Occipital lobe (tissue), 3 donors: ENCODE measurements at places on chromosomes 6 and 20. TPM values are rescaled to one million over a fixed set of nuclear protein-coding genes. Genes with fewer than 3 reads are reported as not detected.

The ZNF133 gene
- 35.4 TPM for total RNA-seq

The SNAI1 gene
- not detected for total RNA-seq

The PGC gene
- not detected for total RNA-seq

The ZSCAN26 gene
- total RNA-seq = 40.7 TPM

The NRSN1 gene
- total RNA-seq = 27.9 TPM

The ENPP3 gene
- 0.47 TPM for total RNA-seq

The DNPH1 gene
- total RNA-seq = 16.1 TPM

The MTG2 gene
- 14.8 TPM for total RNA-seq

The PACRG gene
- total RNA-seq = 6.7 TPM

The PRND gene
- 1.1 TPM for total RNA-seq

The HDGFL1 gene
- not detected for total RNA-seq

- no peak for DNase-seq
Observed at GRCh38 chr20:11849270-11849915, 68.3 kb upstream of the BTBD3 start.

- DNase-seq = no peak
Observed at GRCh38 chr20:45156713-45157112, 18.0 kb upstream of the PI3 start.

DNA sequence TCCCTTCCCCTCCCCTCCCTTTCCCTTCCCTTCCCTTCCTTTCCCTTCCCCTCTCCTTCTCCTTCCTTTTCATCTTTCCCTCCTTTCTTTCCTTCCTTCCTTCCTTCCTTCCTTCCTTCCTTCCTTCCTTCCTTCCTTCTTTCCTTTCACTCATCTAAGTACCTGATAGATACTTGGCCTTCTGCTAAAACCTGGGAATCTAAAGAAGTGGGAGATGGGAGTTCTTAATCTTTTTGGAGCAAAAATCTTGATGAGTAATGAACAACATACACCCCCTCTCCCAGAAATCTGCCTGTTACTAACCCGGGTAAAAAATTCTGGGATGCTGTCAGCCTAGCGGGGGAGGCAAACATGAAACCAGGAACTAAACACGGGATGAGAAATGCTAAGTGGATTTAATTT lies 100.7 kb downstream of the VEGFA start:
- DNase-seq = no peak

DNA sequence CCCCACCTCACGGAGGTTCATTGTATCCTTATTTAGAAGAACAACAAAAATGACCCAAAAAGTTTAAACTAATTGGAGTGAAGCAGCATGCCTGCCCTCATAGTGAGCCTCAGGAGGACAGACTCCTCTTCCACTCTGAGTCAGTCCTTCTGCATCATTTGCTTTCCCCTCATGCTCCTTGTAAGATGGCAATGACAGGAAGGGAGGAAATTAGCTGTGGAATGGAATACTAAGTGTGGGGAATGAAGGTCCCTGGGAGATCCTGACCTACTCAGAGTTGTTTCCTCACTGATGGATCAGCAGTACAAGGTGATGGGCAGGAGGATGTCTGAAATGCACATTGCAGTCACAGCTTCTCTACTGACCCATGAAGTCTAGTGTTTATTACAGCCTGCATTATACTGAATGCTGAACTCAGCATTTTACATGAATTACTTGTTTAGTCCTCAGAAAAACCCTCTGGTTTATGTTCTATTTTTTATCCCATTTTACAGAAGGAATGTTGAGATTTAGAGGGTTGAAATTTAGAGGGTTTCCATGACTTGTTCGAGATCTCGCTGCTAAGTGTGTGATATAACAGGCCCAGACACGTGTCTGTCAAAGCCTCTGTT lies 212.0 kb upstream of the PCSK2 start:
- DNase-seq = no peak

GRCh38 chr20:64166721-64167615 lies 2.7 kb downstream of the MYT1 start:
- DNase-seq = no peak

GRCh38 chr6:119535332-119535731 lies 185.8 kb upstream of the MAN1A1 start:
- no peak for DNase-seq

DNA sequence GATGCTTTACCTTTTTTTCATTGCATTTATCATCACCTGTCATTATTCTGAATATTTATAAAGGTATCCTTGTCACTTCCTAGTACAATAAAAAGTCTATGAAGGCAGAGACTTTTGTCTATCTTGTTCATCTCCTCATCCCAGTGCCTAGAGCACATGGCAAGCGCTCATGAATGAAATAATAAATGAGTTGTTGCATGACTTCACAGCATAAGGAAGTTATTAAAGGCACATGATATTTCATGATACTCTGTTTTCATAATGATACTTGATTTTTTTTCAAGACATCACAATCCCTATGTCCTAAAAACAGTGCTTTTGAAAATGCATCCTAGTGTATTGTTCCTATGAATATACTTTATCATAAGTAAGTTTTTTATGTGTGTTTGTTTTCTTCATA lies 310.6 kb upstream of the RSPO3 start:
- no peak for DNase-seq

DNA sequence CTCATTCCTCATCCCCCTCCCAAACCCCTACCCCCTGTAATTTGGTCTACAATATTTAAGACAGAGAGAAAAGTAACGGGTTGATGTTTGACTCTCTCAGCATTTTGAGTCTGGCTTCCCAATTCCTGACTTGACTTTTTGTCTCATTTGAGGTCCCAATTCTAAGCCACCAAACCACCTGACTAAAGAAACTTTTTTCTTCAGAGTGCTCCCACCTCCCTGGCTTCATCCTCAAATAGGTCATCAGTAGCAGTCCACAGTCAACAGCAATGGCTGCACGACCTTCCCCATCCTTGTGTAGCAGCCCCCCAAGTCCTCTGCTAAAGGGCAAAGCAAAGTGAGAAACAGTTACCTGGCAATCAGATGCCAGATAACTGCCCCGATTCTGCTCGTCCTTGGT lies 1.8 kb downstream of the PLEKHG1 start:
- no peak for DNase-seq

GRCh38 chr6:7325750-7326149 lies 12.8 kb upstream of the SSR1 start:
- no peak for DNase-seq

GRCh38 chr6:19417713-19418112 lies 419.5 kb upstream of the ID4 start:
- no peak for DNase-seq

GRCh38 chr6:90687775-90688380 lies 101.0 kb upstream of the MAP3K7 start:
- no peak for DNase-seq

- DNase-seq = no peak
Observed at GRCh38 chr6:90656325-90656724, 69.5 kb upstream of the MAP3K7 start.

DNA sequence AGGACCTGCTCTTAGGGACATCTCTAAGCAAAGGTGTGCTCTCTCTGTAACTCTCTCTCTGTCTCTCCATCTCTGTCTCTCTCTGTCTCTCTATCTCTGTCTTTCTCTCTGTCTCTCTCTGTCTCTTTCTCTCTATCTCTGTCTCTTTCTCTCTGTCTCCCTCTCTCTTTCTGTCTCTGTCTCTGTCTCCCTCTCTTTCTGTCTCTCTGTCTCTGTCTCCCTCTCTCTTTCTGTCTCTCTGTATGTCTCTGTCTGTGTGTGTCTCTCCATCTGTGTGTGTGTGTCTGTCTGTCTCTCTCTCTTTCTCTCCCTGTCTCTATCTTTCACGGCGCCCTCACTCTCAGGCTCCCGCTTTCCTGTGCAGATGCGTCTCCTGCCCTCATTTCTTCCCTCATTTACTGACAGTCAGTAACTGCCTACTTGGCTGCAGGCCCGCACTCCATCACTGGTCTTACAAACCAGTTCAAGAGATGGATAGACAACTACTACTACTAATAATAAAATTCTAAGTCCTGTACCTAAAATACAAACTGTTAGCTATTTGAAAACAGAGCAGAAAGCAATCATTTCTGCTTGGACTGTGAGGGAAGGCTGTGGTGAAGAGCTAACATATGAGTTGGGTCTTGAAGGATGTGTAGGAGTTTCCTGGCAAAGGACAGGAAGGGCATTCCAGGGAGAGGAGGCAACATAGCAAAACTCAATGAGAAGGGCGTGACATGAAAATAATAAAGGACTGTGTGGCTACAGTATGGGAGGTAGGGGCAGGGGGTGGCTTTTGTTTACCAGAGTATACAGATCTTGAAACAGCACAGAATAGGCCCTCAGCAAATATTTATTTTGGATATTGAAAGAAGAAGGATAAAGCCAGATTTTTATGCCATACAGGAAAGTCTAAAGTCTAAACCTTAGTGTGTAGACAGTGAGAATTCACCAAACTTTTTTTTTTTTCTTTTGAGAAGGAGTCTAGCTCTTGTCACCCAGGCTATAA lies 67.8 kb upstream of the TAB2 start:
- no peak for DNase-seq

GRCh38 chr6:51535327-51535726 lies 552.1 kb downstream of the PKHD1 start:
- DNase-seq = no peak

GRCh38 chr6:169370666-169371343 lies 117.2 kb upstream of the THBS2 start:
- DNase-seq = no peak

DNA sequence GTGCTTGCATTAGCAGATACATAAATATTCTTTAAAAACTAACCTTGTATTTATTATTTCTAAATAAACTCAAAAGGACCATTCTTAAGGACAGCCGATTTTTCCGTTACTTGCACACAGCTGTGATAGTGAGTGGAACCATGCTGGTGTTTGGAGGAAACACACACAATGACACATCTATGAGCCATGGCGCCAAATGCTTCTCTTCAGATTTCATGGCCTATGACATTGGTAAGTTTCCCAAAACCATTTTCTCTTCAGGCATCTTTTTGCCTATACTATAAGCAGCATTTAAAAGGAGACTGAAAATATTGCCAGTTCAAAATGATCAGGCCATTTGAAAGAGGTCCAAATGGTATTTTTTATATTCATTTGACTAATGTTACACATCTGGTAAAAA lies 92.3 kb downstream of the ATRN start:
- DNase-seq = no peak
